ENCODE measurements at places on chromosomes 7 and 10. TPM values are rescaled to one million over a fixed set of nuclear protein-coding genes. Genes with fewer than 3 reads are reported as not detected.

Gene TMEM225B
- total RNA-seq = 0.57 TPM

Gene TMEM236
- total RNA-seq = 0.76 TPM

Gene LIPJ
- not detected for total RNA-seq

Gene RNLS
- total RNA-seq = 9.5 TPM

Gene SPOCK2
- total RNA-seq = 6.1 TPM

DNA sequence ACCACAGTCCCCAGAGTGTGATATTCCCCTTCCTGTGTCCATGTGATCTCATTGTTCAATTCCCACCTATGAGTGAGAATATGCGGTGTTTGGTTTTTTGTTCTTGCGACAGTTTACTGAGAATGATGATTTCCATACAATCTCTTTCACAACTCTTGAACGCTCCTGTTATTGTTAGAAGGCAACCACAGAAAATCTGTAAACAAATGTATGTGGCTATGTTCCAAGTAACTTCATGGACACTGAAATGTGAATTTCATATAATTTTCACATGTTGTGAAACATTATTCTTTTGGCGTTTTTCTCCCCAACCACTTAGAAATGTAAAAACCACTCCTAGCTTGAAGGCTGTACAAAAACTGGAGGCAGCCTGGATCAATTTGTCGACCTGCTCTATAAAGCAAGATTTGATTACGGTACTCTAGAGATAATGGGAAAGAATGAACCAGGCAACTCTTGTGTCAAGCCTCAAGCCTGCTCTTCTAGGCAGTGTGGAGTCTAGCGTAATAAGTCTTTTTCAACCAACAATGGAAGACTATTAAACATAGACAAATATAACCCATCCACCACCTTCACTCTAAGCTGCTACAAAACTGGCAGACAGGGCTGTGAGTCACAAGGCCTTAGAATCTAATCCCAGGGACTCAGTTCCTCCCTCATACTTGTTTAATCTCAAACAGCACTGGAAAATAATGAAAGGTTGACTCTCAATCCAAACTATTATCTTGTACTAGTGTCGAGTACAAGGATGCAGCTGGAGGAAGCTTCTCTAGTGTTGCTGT lies 22.7 kb downstream of the ARL3 start:
- no peak for DNase-seq

DNA sequence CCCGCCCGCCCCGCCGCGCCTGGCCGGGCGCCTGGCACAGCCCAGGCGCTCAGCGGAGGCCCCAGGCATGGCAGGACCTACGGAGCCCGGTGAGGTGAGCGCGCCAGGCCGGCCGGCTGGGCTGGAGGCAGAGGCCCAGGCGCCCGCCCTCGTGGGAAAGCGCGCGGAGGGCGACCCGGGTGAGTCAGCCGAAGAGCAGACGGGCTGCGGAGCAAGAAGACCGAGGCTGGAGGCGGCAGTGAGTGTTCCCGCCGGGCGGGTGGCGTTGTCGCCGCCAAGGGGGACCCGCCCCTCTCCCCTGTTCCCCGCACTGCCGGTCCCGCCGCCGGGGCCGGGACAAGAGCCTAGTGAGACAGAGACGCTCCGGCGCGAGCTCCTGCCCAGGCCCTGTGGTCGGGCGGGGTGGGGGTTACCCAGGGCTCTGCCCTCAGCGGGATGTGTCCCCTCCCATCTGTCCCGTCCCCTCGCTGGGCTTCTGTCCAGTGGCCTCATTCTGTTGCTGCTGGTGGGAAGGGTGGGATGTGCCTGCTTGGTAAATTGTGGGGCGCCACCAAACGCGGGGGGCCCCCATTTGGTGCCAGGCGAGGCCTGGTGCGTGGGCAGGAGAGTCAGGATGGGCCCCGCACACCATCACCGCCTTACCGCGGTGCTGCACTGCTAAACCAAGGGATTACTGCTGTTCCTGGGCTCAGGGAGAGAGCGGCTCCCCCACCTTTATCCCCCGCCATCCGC lies 17.0 kb upstream of the NODAL start:
- DNase-seq = no peak

DNA sequence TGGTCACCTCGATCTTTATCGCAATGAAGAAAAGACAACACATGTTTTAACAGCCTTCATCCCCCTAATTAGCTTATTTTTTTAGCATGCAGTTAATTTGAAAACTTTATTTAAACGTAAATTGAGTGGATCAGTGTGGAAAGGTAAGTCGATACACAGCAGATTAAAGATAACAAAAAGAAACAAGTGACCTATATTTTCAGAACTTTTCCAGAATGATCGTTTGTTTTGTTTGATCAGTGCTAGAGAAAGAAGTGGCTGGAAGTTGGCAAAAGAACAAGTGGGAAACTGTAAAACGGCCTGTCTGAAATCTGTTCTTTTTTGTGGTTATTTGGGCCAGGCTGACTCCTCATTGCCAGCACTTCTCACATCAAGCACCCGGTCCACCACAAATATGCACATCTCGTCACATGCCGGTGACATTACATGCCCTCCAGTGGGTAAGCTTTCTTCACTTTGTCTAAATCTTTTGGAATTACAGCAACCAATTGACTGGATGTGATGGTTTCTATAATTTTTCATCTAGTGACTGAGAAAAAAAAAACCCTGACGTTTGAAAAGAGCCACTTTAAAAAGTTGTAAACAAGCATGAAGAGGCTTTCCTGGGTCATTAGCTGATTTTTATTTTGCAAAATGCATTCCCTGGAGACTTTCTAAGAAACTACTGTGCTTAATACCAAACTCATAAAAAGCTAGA lies 33.2 kb downstream of the C7orf33 start:
- no peak for DNase-seq

DNA sequence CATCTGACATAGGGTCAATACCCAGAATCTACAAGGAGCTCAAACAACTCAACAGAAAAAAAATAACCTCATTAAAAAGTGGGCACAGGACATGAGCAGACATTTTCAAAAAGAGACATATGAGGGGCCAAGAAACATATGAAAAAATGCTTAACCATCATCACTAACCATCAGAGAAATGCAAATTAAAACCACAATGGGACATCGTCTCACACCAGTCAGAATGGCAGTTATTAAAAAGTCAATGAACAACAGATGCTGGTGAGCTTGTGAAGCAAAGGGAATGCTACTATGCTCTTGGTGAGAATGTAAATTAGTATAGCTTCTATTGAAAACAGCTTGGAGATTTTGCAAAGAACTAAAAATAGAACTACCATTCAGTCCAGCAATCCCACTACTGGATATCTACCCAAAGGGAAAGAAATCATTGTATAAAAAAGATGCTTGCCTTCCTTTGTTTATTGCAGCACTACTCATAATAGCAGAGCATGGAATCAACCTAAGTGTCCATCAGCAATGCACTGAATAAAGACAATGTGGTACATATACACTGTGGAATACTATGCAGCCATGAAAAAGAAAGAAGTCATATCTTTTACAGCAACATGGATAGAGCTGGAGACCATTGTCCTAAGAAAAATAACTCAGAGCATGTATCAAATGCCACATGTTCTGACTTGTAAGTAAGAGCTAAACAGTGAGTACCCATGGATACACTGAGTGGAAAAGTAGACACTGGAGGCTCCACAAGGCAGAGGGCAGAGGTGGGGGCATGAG lies 139.8 kb downstream of the ADARB2 start:
- no peak for DNase-seq

DNA sequence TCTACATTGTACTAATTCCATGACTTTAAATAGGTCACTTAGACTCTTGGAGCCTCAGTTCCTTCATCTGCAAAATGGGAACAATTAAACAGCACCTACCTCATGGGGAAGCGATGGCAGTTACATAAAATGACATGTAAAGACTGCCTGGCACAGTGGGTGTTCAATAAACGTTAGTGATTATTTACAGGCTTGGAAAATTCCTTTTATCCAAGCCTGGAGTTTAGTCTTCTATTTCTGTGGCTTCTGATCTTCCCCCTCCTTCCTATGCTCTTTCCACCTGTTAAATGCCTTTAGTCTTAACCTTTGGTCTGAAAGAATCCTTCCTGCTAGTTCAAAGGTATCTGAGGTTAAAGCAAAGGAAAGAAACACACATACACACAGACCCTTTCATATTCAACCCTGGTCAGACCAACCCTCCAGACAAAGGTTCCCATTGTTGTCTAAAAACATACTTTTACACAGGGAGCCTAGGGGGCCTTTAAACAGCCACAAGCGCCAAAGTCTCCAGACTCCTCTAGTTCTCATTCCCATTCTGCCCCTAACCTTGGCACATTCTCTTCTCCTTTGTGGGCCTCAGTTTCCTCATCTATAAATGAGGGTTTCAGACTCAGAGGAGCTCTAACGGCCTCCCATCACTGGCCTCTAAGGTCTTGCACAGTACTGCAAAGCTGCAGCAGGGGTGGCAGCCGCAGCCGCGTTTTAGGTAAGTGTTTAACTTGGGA lies 21.4 kb downstream of the SORBS1 start:
- DNase-seq = no peak

GRCh38 chr7:30476459-30477145 lies 2.0 kb downstream of the NOD1 start:
- no peak for DNase-seq

DNA sequence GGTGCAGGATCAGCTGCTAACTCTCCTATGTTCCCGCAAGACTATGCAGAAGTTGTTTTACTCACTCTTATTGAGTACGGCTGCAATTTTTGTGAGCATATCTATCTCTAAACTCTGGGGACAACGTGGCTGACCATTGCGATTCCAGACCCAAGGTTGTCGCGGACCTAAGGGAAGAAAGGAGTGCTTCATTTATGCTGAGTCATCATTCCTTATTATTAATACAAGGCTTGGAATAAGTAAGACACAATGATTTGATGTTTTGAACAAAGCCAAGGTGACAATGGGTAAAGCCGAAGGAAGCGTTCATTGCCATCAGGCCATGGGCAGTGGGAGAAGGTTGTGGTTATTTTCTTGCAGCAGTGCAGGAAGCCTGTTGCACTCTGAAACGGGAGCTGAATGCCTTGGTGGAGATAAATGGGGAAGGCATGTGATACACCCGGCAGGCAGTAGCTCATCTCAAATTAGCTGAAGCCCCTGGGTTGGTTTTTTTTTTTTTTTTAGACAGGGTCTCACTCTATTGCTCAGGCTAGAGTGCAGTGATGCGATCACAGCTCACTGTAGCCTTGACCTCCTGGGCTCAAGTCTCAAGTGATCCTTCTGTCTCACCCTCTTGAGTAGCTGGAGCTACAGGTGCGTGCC lies 605.7 kb downstream of the TYW1 start:
- DNase-seq = no peak

- no peak for DNase-seq
These were observed 508 bp upstream of the TECPR1 start for GRCh38 chr7:98252425-98253054.

DNA sequence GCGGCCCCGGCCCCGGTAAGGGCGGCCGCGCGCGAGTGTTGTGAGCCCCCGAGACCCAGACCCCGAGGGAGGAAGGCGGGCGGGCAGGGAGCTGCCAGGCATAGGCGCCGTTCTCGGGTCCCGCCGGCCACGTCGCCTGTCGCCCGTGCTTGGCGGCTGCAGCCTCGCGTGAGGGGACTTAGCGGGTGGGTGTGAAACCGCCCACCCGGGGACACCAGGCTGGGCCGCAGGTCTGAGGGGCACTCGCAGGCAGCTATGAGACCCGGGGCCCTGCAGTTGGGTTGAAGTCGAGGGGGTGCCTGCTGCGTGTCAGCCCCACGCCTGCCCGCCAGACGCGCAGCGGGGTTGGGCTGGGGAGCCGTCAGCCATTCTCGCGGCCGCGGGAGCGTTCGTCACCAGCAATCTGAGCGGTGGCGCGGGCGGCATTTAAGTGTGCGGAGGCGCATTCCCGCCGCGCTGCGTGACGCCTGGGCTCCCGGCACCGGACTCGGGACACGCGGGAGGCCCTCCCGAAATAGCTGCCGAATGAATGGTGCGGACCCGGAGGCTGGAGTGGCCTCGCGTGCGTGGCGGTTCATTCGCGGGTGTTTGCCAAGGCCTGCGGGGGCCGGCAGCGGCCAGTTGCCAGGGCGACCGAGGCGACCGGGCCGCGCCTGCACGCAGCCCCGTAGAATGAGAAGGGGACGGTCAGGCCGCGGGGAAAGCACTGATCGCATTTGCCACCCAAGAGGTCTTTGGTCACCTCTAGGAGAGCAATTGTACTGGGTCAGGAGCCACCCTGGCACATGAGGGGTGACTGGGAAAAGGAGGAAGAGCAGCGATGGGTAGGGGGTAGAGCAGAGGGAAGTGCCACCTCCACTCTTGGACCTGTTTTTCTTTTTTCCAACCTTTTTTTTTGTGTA lies 750 bp downstream of the ZNF398 start:
- no peak for DNase-seq

DNA sequence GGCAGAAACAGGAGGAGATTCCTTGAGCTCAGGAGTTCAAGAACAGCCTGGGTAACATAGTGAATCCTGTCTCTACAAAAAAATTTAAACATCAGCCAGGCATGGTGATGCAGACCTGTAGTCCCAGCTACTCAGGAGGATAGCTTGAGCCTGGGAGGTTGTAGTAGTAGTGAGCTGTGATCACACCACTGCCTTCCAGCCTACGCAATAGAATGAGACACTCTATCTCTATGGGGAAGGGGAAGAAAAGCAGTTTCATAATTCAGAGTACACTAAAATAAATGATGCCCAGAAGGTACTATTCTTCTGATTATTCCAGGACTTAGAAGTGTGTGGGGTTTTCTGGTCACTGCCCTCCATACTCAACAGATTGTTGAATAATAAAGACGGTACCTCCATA lies 177.3 kb downstream of the KMT2E start:
- no peak for DNase-seq

DNA sequence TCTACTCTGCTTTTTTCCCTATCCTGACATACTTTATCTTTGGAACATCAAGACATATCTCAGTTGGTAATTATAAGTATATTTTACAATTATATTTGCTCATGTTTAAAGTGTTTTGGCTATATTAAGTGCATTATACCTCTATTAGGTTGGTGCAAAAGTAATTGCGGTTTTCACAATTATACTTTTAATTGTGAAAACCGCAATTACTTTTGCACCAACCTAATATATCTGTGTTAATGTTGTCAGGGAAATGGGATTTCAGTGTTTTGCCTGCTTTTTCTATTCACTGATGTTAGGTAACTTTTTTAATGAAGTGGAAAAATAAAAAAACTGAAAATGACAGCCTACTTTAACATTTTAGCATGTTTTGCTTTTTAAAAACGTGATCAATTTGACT lies 11.6 kb downstream of the SLC26A4 start:
- no peak for DNase-seq

DNA sequence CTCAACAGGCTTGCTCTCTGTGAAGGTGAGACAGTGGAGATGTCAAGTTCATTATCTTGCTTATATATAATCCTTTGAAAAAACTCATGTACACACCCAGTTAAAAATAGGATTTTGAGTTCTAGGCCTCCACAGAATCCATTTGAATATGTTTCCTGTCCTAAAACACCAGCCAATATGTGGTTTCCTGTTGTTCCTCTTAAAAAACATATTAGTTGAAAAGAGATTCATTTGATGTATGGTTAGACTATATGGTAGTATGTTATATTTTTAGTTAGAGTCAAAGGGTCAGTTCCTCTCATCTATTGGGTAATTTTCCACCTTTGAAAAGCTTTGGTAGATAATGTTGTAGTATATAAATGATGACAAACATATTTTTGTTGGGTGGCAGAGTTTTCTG lies 16.0 kb downstream of the PPP1R9A start:
- no peak for DNase-seq

DNA sequence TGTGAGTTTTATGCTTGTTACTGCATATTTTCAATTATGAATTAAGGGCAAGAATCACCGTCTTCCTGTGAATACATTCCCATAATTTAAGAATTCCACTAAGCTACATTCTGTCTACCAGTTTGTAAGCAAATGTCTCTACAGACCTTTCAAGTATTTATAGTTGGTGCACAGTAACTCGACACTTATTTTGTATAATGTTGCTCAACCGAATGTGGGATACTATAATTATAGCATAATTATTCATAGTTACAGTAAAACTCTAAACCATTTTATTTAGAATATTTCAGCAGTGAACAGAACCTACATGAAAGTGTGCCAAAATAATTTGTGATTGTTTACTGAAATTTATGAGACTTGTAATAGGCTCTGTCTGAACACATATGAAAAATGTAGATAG lies 17.3 kb upstream of the CUBN start:
- no peak for DNase-seq

Measured in esophagus squamous epithelium (tissue), 5 donors.